ENCODE measurements at places on chromosomes 6 and 20.
A peak's percentile ranks its signal among the peaks of the same experiment; 100 is the strongest.

DNA sequence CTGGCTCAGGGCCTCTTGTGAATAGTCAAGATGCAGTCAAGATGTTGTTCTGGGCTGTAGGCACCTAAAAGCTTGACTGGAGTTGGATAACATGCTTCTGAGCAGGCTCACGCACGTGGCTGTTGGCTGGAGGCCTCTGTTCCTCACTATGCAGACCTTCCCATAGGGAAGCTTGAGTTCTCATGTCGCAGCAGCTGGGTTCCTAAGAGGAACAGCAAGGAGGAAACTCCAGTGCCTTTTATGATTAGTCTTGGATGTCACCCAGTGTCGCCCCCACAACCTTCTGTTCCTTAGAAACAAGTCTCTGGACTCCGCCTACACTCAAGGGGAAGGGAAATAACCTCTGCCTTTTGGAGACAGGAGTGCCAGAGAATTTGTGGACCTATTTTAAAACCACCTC, 210.7 kb downstream of the BCAS1 start:
- no peak for DNase-seq

- DNase-seq: peak; percentile 75
These were observed 91.0 kb downstream of the NCR2 start for GRCh38 chr6:41426438-41426851.

- DNase-seq: no peak
These were observed 23.9 kb downstream of the ZNF217 start for GRCh38 chr20:53569606-53570307.

GRCh38 chr6:90547991-90548390, 38.9 kb downstream of the MAP3K7 start:
- no peak for DNase-seq

GRCh38 chr6:32116674-32117073, 7.5 kb upstream of the TNXB start:
- peak; percentile 44 for DNase-seq

GRCh38 chr6:109009962-109010704, 84.5 kb downstream of the SESN1 start:
- no peak for DNase-seq

- no peak for DNase-seq
These were observed 89.5 kb downstream of the SLX4IP start for GRCh38 chr20:10524643-10525042.

DNA sequence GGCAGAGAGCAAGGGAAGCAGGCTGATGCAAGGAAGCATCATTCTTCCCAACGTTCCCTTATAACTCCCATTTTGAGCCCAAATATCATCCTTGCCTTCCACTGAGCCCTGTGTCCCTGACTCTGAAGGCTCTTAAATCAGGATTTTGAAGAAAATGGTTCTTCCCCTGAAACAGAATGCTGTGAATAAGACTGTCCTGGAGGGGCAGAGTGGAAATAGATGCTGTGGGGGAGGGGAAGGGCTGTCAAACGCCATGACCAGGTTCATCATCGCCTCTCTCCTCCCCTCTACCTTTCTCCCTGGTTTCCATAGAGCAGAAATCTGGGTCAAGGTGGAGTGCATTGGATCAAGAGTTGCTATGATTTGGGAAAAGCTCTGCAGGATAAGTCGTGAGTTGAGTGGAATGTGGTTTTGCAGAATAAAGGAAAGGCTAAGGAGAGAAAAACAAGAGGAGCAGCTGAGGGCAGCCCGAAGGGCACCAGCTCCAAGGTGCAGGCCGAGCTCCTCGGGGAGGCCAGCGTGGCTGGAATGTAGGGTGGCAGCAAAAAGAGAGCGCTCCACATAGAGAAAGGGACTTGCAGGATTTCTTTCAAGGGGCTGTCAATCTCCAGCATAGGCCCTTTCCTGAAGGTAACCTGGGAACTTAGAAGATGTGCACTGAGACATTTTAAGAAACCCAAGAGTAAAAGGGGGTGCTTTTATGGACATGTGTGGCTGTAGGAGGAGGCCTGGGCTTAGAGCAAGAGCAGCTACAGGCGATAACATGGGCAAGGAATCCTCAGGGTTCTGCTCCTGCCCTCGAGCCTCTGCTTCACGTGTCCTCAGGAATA, 120.8 kb upstream of the CDYL start:
- DNase-seq: no peak

- no peak for DNase-seq
These were observed 51.8 kb downstream of the UTRN start for GRCh38 chr6:144336900-144337299.

DNA sequence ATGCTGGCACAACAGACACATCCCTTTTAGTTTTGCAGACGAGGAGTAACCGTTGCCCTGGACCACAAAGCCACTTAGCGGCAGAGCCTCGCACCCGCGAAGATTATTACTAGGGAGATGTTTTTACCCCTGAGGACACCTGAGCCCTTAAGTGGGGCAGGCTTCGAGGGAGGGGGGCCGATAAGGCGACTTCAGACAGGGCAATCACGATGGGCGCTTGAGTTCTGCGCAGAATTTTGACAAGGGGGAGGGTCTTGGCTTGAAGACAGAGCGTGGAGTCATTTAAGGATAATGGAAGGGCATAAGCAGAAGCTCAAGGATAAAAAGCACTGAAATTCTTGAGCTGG, 650 bp upstream of the TTK start:
- peak; percentile 74 for DNase-seq

- no peak for DNase-seq
These were observed 4.5 kb downstream of the ECHDC1 start for GRCh38 chr6:127338936-127339335.

- peak; percentile 9 for DNase-seq
These were observed 674.2 kb upstream of the MANEA start for GRCh38 chr6:94902974-94903628.

DNA sequence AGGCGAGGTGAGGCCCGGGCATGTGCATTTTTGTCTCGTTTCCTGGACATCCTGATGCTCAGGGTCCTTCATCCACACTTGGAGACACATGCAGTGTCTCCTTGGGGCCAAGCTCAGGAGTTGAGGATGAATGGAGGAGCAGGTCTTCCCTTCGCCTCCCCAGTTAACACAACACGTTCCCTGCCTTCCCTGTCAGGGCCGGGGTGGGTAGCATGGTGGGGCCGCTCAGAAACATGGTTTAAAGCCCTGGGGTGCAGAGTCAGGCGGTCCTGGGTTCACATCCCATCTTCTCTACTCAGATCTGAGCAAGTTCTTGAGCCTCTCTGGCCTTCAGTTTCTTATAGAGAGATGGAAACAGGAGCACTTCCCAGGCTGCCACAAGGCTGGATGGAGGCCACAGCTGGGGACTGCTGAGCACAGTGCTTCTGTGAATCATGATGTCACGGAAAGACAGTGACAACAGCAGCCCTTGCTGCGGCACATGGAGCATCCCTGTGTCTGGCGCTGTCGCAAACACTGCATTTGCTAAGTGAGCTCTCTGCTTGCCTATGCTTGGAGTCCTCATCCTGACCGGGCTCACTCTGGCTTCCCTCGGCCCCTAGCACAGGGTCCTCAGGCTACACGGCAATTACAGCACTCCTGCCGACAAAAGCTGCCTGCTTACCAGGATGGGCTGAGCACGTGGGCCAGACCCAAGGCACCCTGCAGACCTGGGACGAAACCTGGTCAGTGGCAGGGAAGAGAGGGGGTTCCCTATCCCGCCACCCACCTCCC, 45.6 kb upstream of the STX16 start:
- no peak for DNase-seq
